Kidney (tissue), 22 donors: ENCODE measurements at places on chromosomes 1 and 21. TPM values are rescaled to one million over a fixed set of nuclear protein-coding genes. Genes with fewer than 3 reads are reported as not detected.

Gene TMEM82
- total RNA-seq, result 2.0 TPM

Gene BCL10
- total RNA-seq, result 27.1 TPM

Gene UTS2
- 0.72 TPM for total RNA-seq

DNA sequence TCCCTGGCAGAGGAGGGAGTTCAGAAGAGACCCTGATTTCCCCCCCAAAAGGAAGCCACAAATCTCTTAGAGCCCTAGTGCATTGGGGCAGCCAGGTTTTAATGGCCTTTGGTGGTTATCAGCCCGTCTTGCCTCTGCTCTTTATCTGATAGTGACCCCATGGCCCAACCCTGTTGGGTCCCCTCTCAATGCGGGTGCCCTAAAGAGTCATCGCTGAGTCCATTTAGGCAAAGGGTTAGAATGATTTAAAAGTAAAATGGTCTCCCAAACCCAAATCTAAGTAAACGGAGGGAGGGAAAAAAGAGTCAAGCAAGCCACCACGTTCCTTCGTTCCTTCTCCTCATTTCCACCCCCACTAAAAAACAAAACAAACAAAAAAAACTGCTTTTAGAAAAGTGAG is 164.0 kb downstream of the RUNX1 start:
- DNase-seq, result no peak

DNA sequence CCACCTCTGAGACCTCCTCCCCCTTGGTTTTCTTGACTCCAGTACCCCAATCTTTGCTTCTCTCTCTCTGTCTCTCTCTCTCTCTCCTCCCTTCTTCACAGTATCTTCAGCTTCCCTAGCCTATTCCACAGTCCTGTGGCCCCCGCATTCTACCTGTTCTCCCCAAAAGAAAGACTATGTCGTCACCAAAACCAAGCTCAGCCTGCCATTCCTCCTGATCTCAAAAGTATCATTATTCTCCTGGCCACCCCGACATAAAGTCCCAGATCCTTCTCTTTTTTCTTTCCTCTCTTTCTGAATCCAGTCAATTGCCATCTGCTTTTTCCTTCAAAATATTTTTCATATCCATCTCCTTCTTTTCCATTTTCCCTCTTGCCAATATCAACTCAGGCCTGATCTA is 23.7 kb upstream of the KHDRBS1 start:
- DNase-seq, result no peak

GRCh38 chr1:14142397-14143100 is 442.6 kb downstream of the PRDM2 start:
- no peak for DNase-seq

GRCh38 chr21:35048183-35048601 is 910 bp downstream of the RUNX1 start:
- DNase-seq, result no peak

- DNase-seq, result peak; percentile 38
Observed at GRCh38 chr21:42245331-42246193, 26.6 kb downstream of the ABCG1 start.

DNA sequence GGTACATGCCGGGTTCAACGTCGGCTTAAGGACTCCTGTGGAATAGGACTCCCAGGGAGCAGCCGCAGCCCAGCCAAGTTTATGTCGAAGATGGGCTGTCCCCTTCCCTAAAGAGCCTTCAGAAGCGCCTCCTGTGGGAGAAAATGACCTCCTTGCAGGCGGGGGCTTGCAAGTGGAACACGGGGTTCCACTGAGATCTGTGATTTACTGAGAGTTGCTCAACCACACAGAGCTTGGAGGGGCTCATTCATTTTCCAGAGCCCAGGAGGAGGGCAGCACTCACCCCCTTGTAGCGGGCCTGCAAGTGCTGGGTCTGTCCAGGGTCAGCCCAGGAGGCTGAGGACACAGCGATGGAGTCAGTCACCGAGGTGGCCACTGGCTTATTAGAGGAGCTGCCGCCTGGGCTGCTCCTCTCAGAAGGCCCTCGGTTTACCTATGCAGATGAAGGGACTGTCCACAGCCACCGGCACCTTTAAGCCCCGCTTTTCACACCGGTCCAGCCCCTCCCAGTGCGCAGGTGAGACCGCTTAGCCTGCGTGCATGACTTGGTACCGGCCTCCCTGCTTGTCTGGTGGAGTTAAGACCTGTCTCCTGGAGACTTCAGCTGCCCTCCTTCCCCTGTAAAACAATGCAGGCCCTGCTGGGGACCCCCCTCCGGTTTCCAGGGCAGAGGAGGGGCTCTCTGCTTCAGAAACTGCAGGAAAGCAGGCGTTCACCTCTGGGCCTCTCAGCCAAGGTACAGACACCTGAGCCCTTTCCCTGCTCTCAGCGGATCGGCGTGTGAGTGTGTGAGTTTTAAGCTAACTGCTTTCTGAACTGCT is 57.5 kb downstream of the ATP5PO start:
- DNase-seq, result no peak

- peak; percentile 38 for DNase-seq
Observed at GRCh38 chr1:94115900-94116436, 5.0 kb downstream of the ABCA4 start.

- no peak for DNase-seq
Observed at GRCh38 chr1:61388566-61388965, 306.2 kb downstream of the NFIA start.

DNA sequence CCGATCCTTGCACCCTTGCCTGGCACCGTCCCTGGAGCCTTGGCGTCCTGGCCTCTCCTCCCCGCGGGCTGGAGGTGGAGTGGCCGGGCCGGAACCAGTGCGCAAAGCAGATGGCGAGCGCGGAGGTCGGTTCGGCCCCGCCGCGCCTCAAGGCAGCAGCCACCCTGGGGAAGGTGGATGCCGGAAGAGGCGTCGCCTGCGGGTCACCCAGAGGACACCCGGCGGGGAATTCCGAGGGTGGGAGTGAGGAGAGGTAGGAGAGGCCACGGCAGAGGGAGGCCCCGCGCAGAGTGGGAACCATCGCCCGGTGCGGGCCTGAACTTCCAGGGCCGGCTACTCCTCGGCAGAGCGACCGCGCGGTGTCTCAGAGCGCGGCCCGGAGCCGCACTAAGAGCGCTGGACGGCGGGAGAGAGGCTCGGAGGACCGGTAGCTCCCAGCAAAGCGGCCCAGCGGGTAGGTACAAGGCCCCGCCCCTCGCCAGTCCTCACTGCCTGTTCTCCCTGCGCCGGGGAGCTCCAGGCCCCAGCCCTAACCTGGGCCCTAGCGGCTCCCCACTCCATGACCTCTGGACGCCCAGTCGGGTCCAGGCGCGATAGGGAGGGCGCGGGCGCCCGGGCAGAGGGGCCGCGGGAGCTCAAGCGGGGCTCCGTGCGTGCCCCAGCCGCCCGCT is at the start of gene RNF207:
Gene RNF207 (plus strand): TSS at position 271 of the 671 bp plus-strand sequence. CDS start 417 bp downstream, outside the sequence.
- DNase-seq, result peak; percentile 91

- DNase-seq, result no peak
Observed at GRCh38 chr1:79353224-79353623, 346.7 kb upstream of the ADGRL4 start.

- DNase-seq, result no peak
Observed at GRCh38 chr1:220785166-220786056, 1.3 kb upstream of the MTARC1 start.

- no peak for DNase-seq
Observed at GRCh38 chr1:109371341-109371739, 26.4 kb downstream of the SORT1 start.

GRCh38 chr1:116817582-116818064 is 63.4 kb downstream of the CD2 start:
- DNase-seq, result peak; percentile 28

- DNase-seq, result peak; percentile 81
Observed at GRCh38 chr1:206694171-206695124, 9.7 kb downstream of the MAPKAPK2 start.

DNA sequence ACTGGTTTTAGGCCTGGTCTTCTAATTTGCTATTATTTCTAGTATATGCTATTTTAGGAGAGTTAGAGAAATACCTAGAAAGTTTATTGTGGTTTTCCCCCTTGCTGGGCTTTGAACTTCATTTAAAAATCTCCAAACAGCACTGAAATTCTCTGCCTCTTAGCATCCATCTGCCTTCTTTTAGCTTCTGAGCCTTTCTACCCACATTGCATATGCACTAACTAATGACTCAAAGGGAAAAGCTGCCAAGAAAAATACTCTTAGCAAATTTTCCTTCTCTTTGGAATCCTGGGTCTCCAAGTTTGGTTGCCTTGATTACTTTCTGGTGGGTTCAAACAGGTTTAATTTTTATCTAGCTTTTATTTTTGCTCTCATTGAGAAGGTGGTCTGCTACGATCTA is 408.4 kb upstream of the PTBP2 start:
- DNase-seq, result no peak
